HT-29 (cell line): ENCODE measurements at places on chromosomes 13 and 19.

DNA sequence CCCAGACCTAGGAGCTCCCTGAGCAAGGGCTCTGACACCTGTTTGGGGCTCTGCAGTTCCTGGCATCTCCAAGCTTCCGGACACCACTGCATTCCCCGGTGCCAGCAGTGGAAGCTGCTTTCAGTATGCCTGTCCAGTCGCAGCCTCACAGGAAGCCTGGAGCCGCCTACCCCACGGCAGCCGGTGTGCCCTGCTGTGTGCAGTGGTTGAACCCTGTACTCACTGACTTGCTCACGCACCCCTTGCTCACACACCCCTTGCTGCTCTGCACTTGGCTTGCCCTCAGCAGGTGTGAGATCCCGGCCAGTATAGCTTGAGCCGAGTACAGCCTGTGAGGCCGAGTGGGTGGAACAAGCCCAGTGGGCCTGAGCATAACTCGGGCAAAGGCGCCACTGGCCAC, 70.3 kb downstream of the PIBF1 start:
- no peak for DNase-seq

- DNase-seq: peak; percentile 68
These were observed 624 bp downstream of the CTXN1 start for GRCh38 chr19:7925171-7925851.

GRCh38 chr13:32878163-32878562, 138.1 kb upstream of the KL start:
- DNase-seq: peak; percentile 71

DNA sequence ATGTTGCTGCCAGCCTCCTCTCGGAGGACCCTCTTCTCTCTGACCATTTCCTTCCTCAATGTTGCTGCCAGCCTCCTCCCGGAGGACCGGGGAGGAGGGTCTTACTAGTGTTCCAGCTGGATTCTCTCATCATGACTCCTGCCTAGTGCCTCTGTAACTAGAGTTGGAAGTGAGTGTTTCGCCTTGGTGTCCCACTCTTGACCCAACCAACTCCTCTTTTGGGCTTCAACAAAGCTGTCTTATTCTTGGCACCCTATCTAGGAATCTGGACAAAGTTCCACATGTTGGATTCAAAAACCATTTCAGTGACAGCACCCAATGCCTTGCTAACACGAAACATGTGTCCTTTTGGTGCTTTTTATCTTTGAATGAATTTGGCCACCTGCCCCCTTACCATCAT, 165.4 kb downstream of the GPC5 start:
- DNase-seq: no peak

- DNase-seq: peak; percentile 37
These were observed 148.4 kb downstream of the KATNAL1 start for GRCh38 chr13:30158774-30159445.

GRCh38 chr13:27587095-27587746, 33.1 kb downstream of the LNX2 start:
- no peak for DNase-seq

DNA sequence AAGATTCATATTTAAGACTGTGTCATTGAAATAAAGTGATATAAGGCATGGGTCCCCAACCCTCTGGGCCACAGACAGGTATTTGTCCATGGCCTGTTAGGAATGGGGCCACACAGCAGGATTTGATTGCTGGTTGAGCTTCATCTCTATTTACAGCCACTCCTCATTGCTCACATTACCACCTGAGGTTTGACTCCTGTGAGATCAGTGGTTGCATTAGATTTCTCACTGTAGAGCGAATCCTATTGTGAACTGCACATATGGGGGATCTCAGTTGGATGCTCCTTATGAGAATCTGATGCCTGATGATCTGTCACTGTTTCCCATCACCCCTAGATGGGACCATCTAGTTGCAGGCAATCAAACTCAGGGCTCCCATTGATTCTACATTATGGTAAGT, 132.1 kb downstream of the PCDH17 start:
- DNase-seq: no peak

DNA sequence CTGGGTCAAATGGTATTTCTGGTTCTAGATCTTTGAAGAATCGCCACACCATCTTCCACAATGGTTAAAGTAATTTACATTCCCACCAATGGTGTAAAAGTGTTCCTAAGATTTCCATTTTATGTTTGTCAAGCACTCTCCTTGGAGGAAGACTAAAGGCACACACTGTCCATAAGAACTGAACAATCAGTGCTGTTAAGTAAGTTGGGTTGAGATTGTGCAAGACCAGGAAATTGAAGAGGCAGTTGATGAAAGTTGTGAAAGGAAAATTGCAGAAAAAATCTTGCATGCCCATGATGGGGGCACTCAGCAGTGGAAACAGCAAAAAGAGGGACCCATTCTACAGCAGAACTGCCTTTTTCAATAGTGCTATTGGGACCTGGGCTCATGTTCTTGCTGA, 323.6 kb downstream of the DLEU7 start:
- no peak for DNase-seq

GRCh38 chr13:79530270-79530669, 49.3 kb downstream of the NDFIP2 start:
- no peak for DNase-seq

DNA sequence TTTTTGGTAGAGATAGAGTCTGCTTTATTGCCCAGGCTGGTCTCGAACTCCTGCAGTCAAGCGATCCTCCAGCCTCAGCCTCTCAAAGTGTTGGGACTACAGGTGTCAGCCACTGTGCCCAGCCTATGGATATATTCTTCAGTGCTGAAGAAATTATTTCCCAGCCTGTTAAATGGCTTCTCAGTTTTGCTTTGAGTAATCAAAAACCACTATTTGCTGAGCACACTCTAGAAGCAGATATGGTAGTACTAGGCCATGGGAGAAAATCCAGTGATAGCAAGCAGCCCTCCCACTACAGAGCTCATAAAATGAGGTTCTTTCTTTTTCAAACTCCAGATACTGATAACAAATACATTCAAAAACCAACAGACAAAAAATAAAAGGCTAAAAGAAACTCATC, 80.6 kb upstream of the CLDN10 start:
- no peak for DNase-seq

DNA sequence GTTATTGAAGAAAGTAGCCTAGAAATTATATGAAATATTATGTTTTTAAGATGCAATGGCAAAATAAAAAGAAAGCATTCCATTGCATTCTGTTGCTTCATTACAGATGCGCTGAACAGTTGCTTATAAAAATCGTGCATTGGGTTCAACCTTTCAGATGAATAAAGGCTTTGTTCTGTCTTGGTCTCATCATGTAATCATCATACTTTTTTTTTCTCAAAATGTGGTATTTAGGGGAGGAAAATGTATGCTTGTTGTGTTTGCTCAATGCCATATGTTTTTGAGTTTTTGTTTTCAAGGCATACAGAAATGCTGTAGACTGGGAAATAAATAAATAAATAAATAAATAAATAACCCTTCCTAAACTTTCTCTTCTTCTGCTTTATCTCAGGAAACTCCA, 1.1 kb upstream of the MBNL2 start:
- DNase-seq: no peak

GRCh38 chr13:76379341-76380105, 506.7 kb downstream of the KCTD12 start:
- DNase-seq: no peak

- DNase-seq: peak; percentile 56
These were observed 16.7 kb upstream of the CCDC124 start for GRCh38 chr19:17915940-17916593.

DNA sequence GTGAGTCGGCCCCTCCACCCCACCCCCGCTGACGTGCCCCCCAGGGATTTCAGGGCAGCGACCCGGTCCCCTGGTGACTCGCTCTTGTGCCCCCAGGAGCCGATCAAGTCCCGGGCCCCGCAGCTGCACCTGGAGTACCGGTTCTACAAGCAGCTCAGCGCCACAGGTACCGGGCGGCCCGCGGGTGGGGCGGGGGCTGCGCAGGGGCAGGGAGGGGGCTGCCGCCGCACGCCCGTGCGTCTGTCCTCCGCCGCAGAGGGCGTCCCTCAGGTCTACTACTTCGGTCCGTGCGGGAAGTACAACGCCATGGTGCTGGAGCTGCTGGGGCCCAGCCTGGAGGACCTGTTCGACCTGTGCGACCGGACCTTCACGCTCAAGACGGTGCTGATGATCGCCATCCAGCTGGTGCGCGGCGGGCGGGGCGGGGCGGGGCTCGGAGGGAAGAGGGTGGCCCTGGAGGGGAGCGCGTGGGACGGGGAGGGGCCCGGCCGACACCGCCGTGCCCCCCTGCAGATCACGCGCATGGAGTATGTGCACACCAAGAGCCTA, 37.1 kb downstream of the BTBD2 start:
- DNase-seq: no peak

DNA sequence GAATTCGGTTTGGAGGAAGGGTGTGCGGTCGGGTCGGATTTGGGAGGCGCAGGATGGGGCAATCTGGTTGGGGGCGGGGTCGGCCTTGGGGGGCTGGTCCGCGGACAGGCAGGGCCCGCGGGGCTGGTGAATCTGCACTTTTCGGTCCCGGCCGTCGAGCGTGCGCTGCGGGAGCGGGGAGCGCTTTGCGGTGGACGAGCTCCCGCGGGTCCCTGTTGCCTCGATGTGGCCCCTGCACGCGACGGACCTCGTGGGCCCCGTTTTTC, 11.9 kb downstream of the PEAK3 start:
- no peak for DNase-seq

DNA sequence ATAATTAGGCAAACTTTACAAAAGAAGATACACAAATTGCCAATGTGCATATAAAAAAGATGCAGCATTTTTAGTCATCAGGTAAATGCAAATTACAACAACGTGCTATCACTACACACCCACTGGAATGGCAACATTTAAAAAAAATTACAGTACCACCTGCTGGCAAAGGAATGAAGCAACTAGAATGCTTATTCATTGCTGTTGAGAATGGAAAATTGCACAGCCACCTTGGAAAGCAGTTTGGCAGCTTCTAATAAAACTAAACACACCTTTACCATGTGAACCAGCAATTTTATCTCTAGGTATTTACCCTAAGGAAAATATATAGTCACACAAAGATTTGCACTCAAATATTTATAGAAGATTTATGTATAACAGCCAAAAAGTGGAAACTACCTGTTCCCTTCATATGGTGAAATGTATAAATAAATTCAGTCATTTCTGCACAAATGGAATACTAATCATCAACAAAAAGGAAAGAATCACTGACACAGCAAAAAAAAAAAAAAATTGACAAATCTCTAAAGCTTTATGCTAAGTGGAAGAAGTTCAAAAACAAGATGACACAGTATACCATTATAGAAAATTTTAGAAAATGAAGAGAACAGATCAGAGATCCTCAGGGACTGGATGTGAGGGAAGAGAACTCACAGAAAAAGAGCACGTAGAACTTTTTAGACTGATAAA, 30.3 kb downstream of the OXGR1 start:
- peak; percentile 54 for DNase-seq

DNA sequence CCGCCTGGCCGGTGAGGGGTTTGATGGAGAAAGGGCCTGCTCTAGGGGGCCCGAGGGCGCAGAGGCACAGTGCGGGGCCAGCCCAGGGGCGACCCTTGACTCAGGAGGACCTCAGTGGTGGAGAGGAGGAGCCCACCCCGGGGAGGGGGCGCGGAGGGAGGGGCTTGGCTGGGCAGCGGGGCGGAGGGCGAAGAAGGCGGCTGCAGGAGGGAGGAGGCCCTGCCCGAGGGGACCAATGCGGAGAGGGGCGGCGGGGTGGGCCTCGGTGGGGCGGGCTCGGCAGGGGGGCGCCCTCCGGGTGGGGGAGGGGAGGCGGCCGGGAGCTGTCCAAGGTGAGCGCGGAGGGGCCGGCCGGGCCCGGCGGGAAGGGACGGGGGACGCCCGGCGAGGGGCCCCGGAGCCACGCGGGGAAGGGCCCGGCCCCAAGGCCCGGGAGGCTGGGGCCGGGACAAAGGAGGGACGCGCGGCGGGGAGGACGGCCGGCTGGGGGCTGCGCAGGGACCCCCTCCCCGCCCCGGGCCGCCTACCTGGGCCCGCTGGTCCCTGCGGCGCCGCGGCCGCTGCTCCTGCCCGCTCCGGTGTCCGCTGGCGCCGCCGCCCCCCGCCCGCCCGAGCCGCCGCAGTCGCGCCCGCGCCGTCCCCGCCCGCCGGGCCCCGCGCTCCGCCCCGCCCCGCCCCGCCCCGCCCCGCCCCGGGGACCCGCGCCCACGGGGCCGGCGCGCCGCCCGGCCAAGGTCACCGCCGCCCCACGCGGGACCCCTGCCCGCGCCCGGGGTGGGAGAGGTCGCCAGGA, at the start of gene DIRAS1:
Gene DIRAS1 (minus strand): TSS at position 596 of the 793 bp plus-strand sequence. CDS start 3,566 bp downstream, outside the sequence.
- no peak for DNase-seq

GRCh38 chr19:30318936-30319335, 53.2 kb upstream of the ZNF536 start:
- no peak for DNase-seq

DNA sequence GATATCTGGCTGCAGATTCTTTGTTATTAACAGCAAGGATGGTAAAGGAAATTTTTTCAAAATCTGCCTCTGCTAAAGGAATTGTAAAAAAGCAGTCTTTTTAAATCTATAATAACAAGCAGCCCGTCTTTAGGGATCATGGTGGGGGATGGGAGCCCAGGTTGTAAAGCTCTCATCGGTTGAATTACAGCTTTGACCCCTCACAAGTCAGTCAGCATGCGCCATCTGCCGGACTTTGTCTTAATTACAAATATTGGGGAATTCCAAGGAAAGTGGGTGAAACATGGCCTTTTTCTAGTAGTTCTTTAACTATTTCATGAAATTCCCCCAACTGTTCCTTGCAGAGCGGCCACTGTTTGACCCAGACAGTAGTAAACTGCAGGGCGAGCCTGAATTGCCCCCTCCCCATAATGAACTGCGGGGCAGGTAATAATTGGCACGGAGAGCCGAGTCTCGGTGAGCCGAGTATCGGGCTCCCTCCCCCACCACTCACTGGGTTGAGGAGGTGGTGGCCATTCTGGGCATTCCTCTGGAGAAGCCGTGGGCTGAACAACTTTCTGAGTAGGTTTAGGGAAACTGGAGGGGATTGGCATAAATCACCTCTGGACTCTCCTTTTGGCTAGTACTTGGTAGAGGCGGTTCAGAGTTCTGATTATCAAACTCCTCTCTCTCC, 11.6 kb downstream of the ZNF578 start:
- DNase-seq: peak; percentile 55
